ENCODE measurements at places on chromosomes 11 and 22.

DNA sequence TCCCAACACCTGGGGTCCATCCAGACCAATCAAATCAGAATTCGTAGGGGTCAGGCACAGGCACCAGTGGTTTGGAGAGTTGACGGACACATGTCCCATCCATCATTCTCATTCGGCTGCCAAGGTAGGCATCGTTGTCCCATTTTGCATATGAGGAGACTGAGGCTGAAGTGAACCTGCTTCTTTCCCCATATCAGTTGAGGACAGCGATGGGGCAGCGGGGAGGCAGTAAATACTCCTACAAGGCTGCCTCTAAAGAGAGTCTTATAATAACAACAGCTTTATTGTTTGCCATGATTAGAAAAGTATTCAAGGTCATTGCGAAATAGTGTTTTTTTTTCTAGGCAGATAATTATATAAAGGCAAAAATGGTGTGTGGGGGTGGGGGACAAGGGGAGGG lies 1.6 kb upstream of the BEST1 start:
- no peak overlapping the region for H3K27ac ChIP-seq
- no peak overlapping the region for H3K4me3 ChIP-seq
- peaks cover 2% of the 10 kb centered on the region for H3K27me3 ChIP-seq

- no peak overlapping the region for H3K4me3 ChIP-seq
- H3K36me3 ChIP-seq: no peaks in the 10 kb centered on the region
- DNase-seq: no peak
These were observed 82.5 kb upstream of the PICALM start for GRCh38 chr11:86151174-86152005.

DNA sequence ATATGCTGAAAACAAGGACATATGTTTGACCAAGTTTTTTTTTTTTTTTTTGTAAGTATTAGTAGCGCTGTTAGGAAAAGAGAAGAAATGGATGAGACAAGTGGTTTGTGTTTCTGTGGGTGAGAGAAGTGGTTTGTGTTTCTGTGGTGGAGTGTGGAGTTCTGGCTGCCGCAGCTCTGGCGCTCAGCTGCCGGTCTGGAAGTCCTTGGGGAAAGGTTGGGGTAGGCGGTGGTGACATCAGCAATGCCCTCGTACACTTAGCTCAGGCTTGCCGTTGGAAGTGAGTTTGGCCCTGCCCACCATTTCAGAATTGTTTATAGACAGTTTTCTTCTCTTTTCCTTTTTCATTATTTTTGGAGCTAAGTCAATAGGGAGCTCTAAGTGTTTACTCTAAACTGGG lies 116.6 kb downstream of the TBC1D22A start:
- no peaks in the 10 kb centered on the region for H3K27me3 ChIP-seq
- H3K4me3 ChIP-seq: no peak overlapping the region
- no peak for DNase-seq
- H3K36me3 ChIP-seq: peaks cover 47% of the 10 kb centered on the region
- no peak overlapping the region for H3K27ac ChIP-seq

DNA sequence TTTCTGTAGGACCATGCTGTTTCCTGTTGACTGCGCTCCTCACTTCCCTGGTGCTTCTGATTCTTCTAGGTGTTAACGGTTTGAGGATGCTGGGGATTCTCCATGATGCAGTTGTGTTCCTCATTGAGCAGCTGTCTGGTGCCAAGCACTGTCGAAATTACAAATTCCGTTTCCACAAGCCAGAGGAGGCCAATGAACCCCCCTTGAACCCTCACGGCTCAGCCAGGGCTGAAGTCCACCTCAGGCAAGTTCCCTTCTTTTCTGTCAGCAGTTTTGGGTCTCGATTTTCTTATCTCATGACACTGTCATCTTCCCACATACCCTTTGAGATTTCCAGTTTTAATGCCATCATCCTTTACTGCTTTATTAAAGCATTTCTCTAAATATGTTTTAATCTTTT lies 7.7 kb upstream of the TTC36 start:
- H3K4me1 ChIP-seq: peaks cover 3% of the 10 kb centered on the region
- peak overlapping the region; percentile 48 for H3K27ac ChIP-seq
- no peak overlapping the region for H3K4me3 ChIP-seq
- no peaks in the 10 kb centered on the region for H3K27me3 ChIP-seq
- no peak for DNase-seq

DNA sequence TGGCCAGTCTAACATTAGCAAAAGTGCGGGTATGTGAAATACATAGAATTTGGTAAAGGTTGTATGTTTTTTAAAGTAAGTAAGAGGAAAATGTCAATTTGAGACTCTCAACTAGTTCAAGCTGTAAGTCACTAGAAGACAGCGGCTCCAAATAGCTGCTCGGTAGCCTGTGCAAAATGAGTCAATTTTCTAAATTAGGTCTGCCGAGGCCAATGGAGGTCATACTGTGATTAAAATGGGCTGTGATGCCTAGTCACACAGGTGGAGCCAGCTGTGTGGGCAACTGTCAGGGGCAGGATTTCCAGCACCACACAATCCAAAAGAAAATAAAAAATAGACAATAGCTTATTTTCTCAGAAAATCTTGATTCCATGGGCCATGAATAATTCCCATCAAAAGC lies 32.3 kb downstream of the KCNA4 start:
- no peak for DNase-seq
- no peaks in the 10 kb centered on the region for H3K27me3 ChIP-seq
- H3K36me3 ChIP-seq: no peaks in the 10 kb centered on the region

DNA sequence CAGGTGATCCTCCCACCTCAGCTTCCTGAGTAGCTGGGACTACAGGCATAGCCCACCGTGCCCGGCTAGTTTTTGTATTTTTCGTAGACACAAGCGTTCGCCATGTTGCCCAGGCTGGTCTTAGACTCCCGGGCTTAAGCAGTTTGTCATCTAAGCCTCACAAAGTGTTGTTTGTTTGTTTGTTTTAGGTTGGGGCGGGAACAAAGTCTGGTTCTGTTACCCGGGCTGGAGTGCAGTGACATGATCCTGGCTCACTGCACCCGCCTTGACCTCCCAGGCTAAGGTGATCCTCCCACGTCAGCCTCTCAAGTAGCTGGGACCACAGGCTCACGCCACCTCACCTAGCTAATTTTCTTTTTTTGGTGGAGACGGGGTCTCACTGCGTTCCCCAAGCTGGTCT lies 12.6 kb downstream of the IRF7 start:
- H3K36me3 ChIP-seq: peaks cover 83% of the 10 kb centered on the region
- no peak overlapping the region for H3K4me3 ChIP-seq
- no peaks in the 10 kb centered on the region for H3K27me3 ChIP-seq
- no peaks in the 10 kb centered on the region for H3K4me1 ChIP-seq

DNA sequence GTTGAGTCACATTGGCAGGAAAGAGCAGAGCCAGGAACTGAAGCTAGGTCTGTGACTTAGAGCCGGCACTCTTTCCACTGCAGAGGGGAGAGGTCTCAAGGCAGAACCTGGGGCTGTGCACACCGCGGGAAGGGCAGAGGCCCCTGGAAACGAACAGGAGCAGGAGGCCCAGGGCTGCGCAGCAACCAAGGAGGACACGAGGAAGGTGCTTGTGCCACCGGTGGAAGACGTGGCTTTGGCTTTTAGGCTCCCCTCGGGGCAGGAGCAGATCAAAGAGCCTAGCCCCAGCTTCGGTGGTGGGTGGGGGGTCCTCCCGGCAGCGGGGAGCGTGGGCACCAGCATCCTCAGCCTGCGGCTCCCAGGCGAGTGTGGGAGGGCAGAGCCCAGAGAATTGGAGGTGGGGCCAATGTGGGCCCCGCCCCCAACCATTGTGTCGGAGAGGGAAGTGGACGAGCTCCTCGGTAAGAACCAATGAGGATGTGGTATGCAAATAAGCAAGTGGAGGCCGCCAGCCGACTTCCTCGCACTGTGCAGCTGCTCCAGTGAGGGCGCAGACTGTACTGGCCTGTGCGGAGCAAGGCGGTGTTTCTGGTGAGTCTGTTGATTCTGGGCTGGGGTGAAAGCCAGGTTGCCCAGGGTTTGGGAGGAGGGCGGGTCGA lies at the start of gene CCDC116:
Gene CCDC116 (plus strand): TSS at position 524 of the 659 bp plus-strand sequence. CDS start 422 bp downstream, outside the sequence.
- peak within 1 kb of the TSS; percentile 40 for H3K27ac ChIP-seq
- H3K4me1 ChIP-seq: peaks cover 32% of the 10 kb centered on the region
- peaks cover 23% of the 10 kb centered on the region for H3K36me3 ChIP-seq
- H3K27me3 ChIP-seq: no peaks in the 10 kb centered on the region

Measured in activated T-cell treated with anti-CD3 and anti-CD28 coated beads, Interleukin-2, amount 50 U/mL, for 24 hours (primary cell).